ENCODE measurements at places on chromosomes 7 and 10. TPM values are rescaled to one million over a fixed set of nuclear protein-coding genes. Genes with fewer than 3 reads are reported as not detected.

VWA2 gene
- polyA plus RNA-seq = 0.17 TPM

DNA sequence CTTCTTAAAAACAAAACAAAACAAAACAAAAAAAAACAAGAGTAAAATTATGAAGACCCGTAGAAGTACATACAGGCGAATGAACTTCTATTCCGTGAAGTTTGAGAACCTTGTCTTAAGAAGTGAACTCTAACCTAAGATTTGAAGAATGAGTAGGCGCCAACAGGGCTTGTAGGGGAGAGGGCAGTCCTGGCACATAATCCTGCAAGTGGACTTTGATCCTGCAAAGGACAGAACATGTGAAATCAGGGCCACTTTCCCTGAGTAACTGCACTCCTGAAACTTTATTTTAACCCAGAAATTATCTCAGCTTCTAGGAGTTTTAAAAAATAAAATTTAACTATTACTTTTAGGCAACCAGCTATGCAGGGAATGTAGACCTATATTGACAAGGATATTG, 62.0 kb downstream of the GNAT3 start:
- H3K27me3 ChIP-seq = no peaks in the 10 kb centered on the region
- DNase-seq = no peak
- no peak overlapping the region for H3K4me3 ChIP-seq
- no peaks in the 10 kb centered on the region for H3K4me1 ChIP-seq
- H3K36me3 ChIP-seq = no peaks in the 10 kb centered on the region

DNA sequence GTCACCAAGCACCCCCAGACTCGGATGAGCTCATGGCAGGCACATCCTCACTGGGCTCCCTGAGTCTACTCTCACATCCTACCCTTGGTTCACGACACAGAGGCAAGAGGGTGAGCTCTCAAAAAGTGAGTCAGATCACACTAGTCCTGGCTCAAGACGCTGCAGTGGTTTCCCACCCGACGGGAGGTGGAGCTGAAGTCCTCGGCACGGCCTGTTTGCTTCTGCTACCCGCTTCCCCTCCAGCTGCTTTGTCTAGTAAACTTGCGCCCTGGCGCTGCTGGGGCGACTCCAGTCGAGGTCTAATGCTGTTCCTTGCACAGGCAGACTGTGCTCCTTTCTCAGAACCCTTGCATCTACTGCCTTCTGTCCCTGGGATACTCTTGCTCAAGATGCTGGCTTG, 13.5 kb upstream of the SFMBT2 start:
- DNase-seq = no peak
- H3K4me3 ChIP-seq = no peak overlapping the region
- H3K27ac ChIP-seq = no peak overlapping the region
- H3K4me1 ChIP-seq = no peaks in the 10 kb centered on the region

STEAP1B gene
- polyA plus RNA-seq = not detected

- no peak overlapping the region for H3K4me3 ChIP-seq
- peaks cover 69% of the 10 kb centered on the region for H3K27me3 ChIP-seq
- H3K36me3 ChIP-seq = no peaks in the 10 kb centered on the region
- no peak overlapping the region for H3K27ac ChIP-seq
Observed at GRCh38 chr7:155457544-155458110, 302 bp upstream of the EN2 start.

- H3K4me3 ChIP-seq = no peak overlapping the region
- peaks cover 6% of the 10 kb centered on the region for H3K4me1 ChIP-seq
- H3K27ac ChIP-seq = no peak overlapping the region
- H3K27me3 ChIP-seq = no peaks in the 10 kb centered on the region
Observed at GRCh38 chr7:138753150-138753518, 44.7 kb upstream of the TMEM213 start.

- no peaks in the 10 kb centered on the region for H3K4me1 ChIP-seq
- no peak overlapping the region for H3K4me3 ChIP-seq
- no peak overlapping the region for H3K27ac ChIP-seq
- H3K27me3 ChIP-seq = no peaks in the 10 kb centered on the region
- DNase-seq = peak; percentile 30
Observed at GRCh38 chr7:39461263-39461820, 104.9 kb upstream of the YAE1 start.

DNA sequence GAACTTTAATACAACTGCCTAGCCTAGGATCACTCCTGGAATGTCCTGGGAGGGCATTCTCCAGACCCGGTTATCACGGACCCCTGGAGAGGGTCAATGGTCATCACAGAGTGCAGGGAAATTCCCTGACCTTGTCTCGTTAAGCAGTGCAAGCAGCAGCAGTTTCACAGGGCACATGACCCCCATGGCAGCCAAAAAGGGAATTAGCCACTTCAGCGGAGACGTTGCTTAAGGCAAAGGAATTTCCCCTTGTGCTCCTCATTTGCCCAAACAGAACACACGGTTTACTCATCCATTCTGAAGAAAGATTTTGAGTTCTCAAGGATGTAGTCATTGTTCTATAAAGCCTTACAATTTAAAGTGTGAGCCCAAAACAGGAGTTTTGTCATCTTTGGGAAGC, 260.3 kb downstream of the SNX13 start:
- no peaks in the 10 kb centered on the region for H3K27me3 ChIP-seq
- peaks cover 5% of the 10 kb centered on the region for H3K4me1 ChIP-seq
- DNase-seq = no peak
- no peak overlapping the region for H3K4me3 ChIP-seq
- H3K27ac ChIP-seq = no peak overlapping the region

DNA sequence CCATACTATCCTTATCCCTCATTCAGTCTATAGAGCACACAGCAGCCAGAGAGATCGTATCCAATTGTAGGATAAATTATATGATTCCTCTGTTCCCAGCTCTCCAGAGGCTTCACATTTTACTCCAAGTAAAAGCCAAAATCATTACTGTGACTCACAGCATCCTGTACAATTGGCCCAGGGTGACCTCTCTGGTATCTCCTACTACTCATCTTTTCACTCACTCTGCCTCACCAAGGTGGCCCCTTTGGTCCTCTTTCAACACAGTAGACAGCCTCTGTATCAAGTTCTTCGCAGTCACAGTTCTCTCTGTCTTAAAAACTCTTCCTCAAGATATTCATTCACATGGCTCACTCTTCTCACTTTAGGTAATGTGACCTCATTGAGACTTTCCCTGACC, 72.6 kb upstream of the LSM8 start:
- no peak overlapping the region for H3K27ac ChIP-seq
- H3K27me3 ChIP-seq = no peaks in the 10 kb centered on the region
- no peaks in the 10 kb centered on the region for H3K36me3 ChIP-seq
- H3K4me3 ChIP-seq = no peak overlapping the region

DNA sequence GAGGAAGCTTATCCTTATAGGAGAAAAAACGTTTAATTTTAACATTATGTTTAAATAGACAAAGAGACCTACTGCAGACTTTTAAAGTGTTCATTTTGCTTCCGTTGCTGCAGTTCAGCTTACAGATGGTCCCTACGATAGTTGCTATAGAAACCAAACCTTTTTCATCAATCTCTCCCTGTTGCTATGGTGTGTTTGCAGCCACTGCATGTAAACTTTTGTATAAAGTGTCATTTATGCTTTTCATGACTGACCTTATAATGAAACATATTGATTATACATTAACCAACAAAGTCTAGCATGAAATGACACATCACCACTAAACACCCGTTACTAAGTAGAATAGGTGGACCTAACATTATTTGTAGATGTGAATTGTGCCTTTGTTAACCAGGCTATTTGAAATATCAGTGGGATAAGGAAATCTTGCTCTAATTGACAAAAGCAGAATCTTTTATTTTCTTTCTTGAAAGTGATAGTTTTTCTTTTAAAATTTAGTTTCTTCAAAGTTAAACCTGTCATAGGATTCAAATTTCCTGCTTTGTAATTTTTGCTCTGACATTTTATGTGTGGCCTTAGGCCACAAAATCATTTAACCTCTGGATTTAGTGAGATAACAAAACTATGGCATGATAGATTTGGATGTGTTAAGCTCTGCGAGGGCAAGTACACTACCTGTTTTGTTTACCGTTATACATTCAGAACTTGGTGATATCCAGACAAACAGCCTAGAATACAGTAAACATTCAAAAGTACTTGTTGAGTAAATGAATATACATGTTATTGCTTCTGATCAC, 64.0 kb downstream of the CACNB2 start:
- H3K4me3 ChIP-seq = no peak overlapping the region
- H3K27me3 ChIP-seq = no peaks in the 10 kb centered on the region
- no peak overlapping the region for H3K27ac ChIP-seq
- no peaks in the 10 kb centered on the region for H3K4me1 ChIP-seq

- no peak overlapping the region for H3K4me3 ChIP-seq
- no peaks in the 10 kb centered on the region for H3K4me1 ChIP-seq
- no peaks in the 10 kb centered on the region for H3K27me3 ChIP-seq
- no peaks in the 10 kb centered on the region for H3K36me3 ChIP-seq
- DNase-seq = no peak
Observed at GRCh38 chr10:38156416-38157269, 62.5 kb downstream of the ZNF37A start.

JAKMIP3 gene
- polyA plus RNA-seq = 0.13 TPM

GRCh38 chr7:26673271-26673670, 191.1 kb downstream of the SKAP2 start:
- H3K36me3 ChIP-seq = no peaks in the 10 kb centered on the region
- H3K4me1 ChIP-seq = no peaks in the 10 kb centered on the region
- H3K27ac ChIP-seq = no peak overlapping the region
- H3K4me3 ChIP-seq = no peak overlapping the region
- no peaks in the 10 kb centered on the region for H3K27me3 ChIP-seq

SYT15 gene
- polyA plus RNA-seq = 2.1 TPM

RSPH10B gene
- polyA plus RNA-seq = not detected

DNA sequence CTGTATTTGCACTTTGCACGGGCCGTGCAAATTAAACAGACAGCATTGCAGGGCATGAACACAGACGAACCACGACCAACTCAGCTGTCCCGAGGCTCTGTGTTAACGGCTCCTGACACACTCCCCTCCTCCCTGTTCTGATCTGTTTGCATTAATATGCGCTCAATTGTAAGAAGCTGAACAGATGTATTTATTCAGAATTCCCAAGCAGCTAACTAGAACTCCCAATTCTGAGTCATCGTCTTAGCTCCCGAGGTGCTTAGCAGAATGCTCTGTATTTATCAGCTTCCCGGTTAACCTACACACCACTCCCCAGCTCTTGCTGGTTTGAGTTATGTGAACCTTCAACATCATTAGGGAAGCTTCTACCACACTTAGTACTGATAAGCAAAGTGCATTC, 286.4 kb downstream of the PTPRN2 start:
- no peaks in the 10 kb centered on the region for H3K27me3 ChIP-seq
- H3K27ac ChIP-seq = no peak overlapping the region
- no peaks in the 10 kb centered on the region for H3K36me3 ChIP-seq
- H3K4me1 ChIP-seq = no peaks in the 10 kb centered on the region
- no peak overlapping the region for H3K4me3 ChIP-seq
- no peak for DNase-seq

DOCK4 gene
- polyA plus RNA-seq = 3.2 TPM

PRRT4 gene
- polyA plus RNA-seq = not detected

SH2B2 gene
- 4.5 TPM for polyA plus RNA-seq

- no peak overlapping the region for H3K27ac ChIP-seq
- H3K36me3 ChIP-seq = no peaks in the 10 kb centered on the region
- H3K4me3 ChIP-seq = no peak overlapping the region
- H3K27me3 ChIP-seq = no peaks in the 10 kb centered on the region
- H3K4me1 ChIP-seq = peaks cover 6% of the 10 kb centered on the region
Observed at GRCh38 chr10:88994019-88994418, 3.4 kb downstream of the FAS start.

DNA sequence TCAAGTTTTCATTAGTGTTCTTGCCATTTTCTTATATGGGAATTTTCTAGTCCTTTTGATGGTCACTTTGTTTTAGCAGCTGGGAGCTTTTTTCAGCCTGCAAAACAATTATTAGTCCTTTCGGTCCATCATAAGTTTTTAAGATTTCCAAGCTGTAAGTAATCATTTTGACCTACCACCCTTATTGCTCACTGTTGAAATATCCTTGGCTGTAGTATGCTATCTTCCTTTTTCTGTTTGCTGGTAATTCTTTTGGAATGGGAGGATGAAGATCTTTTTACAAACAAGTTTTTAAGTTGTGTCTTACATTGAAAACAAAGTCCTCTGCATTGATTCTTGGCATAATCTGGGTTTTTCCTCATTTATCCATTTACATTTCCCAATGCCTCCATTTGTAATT, 24.0 kb downstream of the BZW2 start:
- no peak overlapping the region for H3K27ac ChIP-seq
- no peaks in the 10 kb centered on the region for H3K4me1 ChIP-seq
- H3K27me3 ChIP-seq = no peaks in the 10 kb centered on the region
- no peaks in the 10 kb centered on the region for H3K36me3 ChIP-seq
- no peak overlapping the region for H3K4me3 ChIP-seq

DNA sequence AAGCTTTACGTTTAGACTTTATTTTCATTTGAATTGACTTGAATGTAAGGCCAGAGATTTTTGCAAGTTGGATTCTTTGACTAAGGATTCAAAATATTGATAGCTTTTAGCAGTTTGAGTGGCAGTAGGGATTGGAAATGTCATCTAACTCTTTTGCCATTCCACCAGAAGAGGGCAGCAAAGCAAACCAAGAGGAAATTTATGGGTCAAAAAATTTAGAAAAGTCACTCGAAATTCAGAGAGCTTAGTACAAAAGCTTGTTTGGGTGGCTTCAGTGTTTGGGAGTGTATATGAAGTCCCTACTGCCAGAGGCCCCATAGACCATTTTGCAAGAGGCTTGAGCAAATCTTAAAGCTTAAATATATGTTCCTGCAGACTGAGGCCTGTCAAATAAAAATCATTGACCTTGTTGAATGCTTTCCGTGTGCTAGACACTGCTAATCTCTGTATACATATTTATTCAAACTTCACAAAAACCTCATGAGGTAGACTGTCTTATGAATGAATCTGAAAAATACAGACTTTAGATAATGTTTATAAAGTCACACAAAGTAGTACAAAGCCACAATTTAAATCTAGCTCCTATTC, 44.6 kb upstream of the RSBN1L start:
- no peak overlapping the region for H3K4me3 ChIP-seq
- no peak overlapping the region for H3K27ac ChIP-seq
- no peaks in the 10 kb centered on the region for H3K4me1 ChIP-seq

DNA sequence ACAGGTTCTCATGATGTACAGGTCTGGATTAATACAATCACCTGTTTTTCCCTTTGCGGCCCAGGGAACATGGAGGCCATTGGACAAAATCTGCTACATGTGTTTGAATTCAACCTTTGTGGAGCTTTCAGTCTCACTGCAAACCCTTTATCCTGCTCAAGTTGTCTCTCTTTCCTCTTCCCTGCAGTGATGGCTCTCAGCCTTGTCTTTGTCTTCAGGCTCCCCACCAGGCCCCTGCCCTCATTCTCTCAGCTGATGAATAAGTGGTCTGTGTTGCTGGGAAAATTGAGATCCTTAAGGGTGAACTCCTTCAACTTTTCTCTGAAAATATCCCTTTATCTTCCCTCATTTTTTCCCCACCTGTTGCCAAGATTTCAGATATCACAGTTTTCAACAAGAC, 791.2 kb downstream of the GRID1 start:
- DNase-seq = no peak
- no peaks in the 10 kb centered on the region for H3K27me3 ChIP-seq
- H3K4me1 ChIP-seq = no peaks in the 10 kb centered on the region
- no peak overlapping the region for H3K4me3 ChIP-seq
- H3K36me3 ChIP-seq = no peaks in the 10 kb centered on the region

TSC22D4 gene
- polyA plus RNA-seq = 67.0 TPM

Measured in kidney (tissue), 22 donors.